Mesothelial cell of epicardium (in vitro differentiated cells): ENCODE measurements at places on chromosomes 3 and 15.

DNA sequence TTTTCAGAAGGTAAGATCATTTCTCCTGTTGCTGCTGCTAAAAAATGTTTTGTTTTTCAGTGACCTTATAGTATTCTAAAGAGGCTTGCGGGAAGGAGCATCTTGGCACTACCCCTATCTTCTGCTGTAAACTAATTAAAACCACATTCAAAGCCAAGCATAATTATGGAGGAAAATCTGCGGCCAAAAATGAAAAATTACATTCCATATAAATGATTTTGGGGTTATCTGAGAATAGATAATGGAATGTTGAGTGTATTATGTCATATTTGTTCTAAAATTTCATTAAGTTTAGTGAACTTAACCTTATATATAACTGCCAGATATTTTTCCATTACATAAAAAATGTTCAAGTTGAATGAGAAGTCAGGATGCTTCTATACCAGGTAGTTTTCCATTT, 170.4 kb upstream of the TMC3 start:
- peaks cover 33% of the 10 kb centered on the region for H3K4me1 ChIP-seq
- no peak overlapping the region for H3K4me3 ChIP-seq
- DNase-seq: no peak
- H3K27ac ChIP-seq: no peak overlapping the region
- H3K27me3 ChIP-seq: peaks cover 21% of the 10 kb centered on the region
- no peaks in the 10 kb centered on the region for H3K36me3 ChIP-seq

DNA sequence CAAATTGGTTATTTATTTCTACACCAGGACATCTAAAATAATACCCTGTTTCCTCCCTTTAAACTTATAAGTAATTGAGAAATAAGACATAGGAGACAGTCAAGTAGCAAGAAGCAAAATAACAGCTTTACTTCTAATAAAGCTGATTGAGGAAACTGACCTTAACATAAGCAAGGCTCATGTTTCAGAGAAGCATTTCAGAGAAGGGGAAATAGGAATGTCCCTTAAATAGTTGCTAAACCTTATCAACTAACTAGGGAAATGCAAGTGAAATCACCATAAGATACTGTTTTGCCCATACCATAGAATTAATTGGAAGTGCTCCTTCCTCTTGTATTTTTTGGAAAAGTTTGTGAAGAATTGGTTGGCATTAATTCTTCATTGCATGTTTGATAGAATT, 84.9 kb downstream of the B3GALNT1 start:
- H3K4me3 ChIP-seq: no peak overlapping the region
- no peaks in the 10 kb centered on the region for H3K27me3 ChIP-seq
- H3K4me1 ChIP-seq: no peaks in the 10 kb centered on the region
- no peak overlapping the region for H3K27ac ChIP-seq
- peaks cover 16% of the 10 kb centered on the region for H3K36me3 ChIP-seq
- DNase-seq: no peak

GRCh38 chr3:196501316-196502044, 2.1 kb downstream of the RNF168 start:
- peak overlapping the region; percentile 81 for H3K27ac ChIP-seq
- H3K27me3 ChIP-seq: no peaks in the 10 kb centered on the region
- DNase-seq: no peak
- H3K4me3 ChIP-seq: peak overlapping the region; percentile 94
- H3K36me3 ChIP-seq: peaks cover 8% of the 10 kb centered on the region
- H3K4me1 ChIP-seq: peaks cover 24% of the 10 kb centered on the region

- peaks cover 9% of the 10 kb centered on the region for H3K36me3 ChIP-seq
- peaks cover 5% of the 10 kb centered on the region for H3K27me3 ChIP-seq
- H3K27ac ChIP-seq: peak overlapping the region; percentile 100
- peak overlapping the region; percentile 95 for H3K4me3 ChIP-seq
- peaks cover 23% of the 10 kb centered on the region for H3K4me1 ChIP-seq
Measured at GRCh38 chr3:138186803-138187295, 252 bp upstream of the ARMC8 start.

- no peaks in the 10 kb centered on the region for H3K36me3 ChIP-seq
- no peak for DNase-seq
- no peak overlapping the region for H3K4me3 ChIP-seq
Measured at GRCh38 chr3:187935623-187936156, 190.4 kb upstream of the BCL6 start.
